ENCODE measurements at places on chromosomes 2 and 18.

DNA sequence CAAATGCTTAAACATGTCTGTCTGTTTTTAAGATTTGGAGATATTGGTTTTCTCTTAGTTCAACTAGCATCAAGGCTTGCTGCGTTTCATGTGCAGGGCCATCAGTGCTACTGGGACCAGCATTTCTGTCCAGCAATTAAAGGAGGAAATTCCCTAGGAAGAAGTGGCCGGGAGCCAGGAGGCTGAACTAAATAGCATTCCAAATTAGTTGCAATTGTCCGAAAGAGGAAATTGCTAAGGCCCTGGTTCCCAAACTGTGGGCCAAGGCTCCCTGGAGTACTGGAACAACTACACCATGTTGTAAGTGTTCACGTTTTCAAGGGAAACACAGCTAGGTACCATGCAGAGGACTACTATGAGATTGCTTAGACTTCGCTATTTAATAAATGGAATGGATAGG lies 257.9 kb downstream of the PTPRM start:
- peak; percentile 39 for DNase-seq

DNA sequence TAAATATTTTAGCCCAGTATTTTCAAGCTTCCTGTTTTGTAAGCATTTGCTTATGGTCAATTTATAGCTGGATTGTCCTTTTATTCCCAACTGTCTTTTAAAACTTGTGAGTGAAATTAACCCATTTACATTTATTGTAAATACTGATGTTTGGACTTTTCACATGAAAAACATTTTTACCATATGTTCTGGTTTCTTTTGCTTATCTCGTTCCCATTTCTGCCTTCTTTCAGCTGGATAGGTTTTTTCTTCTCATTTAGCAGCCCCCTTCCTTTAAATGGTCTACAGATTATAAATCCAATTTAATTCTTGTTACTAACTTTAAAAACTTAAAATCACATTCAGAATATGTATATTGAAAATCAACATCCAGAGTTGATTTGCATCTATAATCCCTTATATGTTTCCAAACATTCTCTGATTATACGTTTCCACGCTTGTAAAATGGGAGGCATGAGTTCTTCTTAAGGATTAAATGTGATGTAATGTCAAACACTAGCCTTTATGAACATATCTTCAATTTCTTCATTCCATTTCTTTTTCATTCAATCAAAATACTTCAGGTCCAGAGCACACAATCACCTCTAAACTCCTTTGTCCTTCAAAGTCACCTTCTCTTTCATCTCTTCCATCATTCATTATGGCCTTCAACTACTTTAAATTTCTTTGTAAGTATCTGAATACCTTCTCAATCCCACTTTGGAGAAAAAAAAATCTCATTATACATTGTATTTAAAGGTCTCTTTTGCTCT lies 1.1 kb upstream of the KDM3A start:
- no peak for DNase-seq

DNA sequence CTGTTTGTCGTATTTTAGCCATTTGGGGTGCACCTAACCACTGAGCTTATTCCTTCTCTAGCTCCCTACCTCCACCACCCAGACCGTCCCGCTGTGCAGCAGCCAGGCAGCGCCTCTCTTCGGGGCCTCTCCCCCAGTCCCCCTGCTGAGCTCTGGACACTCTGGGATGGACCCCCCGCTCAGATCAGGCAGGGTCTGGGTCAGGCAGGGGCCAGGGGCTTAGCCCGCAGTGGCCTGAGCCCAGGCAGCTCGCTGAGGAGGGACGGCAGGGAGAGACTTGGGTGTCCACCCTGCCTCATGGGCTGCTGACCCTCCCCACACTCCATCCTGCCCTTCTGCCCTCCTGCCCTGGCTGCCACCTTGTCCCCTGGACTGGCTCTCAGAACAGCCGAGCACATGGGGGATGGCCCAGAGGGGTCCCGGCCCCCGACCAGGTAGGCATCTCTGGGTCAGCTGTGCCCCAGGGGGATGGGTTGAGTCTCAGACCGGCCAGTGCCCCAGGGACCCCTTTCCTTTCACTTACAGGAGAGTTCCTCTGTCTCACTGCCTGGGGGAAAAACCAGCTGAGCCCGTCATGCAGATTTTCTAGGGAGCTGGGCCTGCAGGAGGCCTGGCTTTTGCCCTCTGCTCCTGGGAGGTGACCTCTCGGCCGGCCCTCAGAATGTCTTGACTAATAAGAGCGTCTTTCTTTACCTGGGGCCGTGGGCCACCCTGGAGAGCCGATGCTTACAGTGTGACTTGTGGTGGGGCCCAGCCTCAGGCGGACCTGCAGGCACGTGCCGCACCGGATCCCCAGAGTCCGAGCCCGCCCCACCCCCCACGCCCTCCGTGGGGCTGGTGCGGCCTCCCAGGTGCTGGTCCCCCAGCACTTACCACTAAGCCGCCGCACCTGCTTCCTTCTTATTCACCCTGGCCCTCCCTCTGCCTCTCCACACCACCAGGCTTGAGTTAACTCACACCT lies 22.8 kb upstream of the PXDN start:
- DNase-seq = no peak

DNA sequence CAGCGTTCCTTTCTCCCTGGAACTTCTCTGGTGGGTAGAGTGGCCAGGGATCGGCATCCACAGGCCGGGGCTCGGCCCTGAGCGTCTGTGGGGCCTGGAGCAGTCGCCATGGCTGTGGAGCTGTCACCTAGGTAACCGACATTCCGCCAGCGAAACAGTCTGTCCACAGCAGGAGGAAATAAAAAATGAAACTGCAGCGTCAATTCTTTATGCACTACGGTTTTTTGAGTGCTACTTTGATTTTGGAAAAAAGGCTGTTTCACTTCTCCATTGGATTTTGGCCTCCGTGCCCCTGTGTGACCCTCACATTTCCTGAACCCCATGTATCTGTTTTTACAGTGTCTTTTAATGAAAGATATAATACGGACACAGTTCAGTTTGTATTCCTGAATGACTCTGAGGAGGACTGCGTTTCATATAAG lies 163.4 kb downstream of the LDLRAD4 start:
- DNase-seq = peak; percentile 86

DNA sequence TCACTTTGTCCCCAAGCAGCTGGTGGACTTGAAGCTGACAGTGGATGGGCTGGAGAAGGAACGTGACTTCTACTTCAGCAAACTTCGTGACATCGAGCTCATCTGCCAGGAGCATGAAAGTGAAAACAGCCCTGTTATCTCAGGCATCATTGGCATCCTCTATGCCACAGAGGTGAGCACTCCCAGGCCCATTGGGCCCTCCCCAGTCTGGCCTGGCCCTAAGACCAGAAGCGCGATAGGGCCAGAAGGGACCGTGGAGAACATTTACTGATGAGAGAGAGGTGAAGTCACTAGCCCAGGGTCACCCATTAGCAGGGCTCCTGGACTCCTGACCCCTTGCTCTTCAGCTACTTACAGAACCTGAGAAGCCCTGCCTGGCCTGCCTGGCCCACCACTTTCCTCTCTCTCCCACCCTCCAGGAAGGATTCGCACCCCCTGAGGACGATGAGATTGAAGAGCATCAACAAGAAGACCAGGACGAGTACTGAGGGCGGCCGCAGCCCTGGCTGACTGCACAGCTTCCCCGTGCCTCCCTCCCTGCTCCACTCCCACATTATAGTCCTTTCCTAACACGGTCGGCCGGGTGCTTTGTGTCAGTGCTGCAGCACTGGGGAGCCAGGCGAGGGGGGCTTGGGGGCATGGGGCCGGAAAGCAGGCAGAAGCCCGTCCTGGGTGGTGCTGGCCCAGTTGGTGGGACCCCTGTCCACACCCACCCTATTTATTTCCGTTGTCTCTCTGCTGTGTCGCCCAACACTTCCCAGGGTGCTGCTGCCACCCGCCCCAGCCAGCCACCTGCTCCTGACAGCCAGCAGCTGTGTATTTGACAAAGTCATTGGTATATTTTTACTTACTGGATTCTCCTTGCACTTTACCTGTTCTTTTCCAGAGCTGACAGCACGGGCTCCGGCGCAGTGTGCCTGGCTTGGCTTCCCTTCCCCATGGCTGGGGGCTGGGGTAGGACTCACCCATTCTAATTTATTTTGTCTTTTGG lies 6.6 kb upstream of the TMEM214 start:
- DNase-seq = no peak

GRCh38 chr2:227884511-227884947 lies 13.1 kb downstream of the DAW1 start:
- DNase-seq = peak; percentile 38

- no peak for DNase-seq
Measured at GRCh38 chr2:145980318-145980717, 1460.4 kb upstream of the ZEB2 start.

DNA sequence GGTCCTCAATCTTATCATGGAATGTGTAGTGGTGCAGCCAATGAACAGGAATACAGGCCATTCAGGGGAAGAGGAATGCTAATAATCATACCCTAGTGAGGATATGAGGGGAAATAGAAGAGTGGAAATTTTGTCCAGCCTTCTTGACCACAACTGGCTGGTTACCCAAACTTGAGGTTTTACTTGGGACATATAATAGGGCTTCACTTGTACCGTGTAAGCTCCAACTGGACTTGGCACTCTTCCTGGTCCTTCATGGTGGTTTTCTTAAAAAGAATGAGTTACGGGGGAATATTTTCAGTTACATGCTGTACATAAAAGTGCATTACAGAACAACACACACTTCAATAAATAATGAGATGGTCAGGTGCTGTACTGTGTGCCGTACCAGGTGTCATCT lies 234.9 kb upstream of the RASGRP3 start:
- DNase-seq = peak; percentile 49
